Uterine smooth muscle cell (primary cell): ENCODE measurements at places on chromosomes 1 and 21. TPM values are rescaled to one million over a fixed set of nuclear protein-coding genes. Genes with fewer than 3 reads are reported as not detected.

FCRL5 gene
- not detected in 2 replicates for total RNA-seq

TNNT2 gene
- 0.11 TPM in 1 of 2 replicates, not detected in the other for total RNA-seq

NID1 gene
- 94.4 and 113 TPM in 2 replicates for total RNA-seq

FCER1G gene
- not detected in 2 replicates for total RNA-seq

KLF17 gene
- total RNA-seq, result under 0.01 TPM in 2 replicates

FAM72D gene
- 1.00 and 2.0 TPM in 2 replicates for total RNA-seq

FCRL1 gene
- total RNA-seq, result not detected in 2 replicates

GJA8 gene
- not detected in 2 replicates for total RNA-seq

OR2T33 gene
- total RNA-seq, result not detected in 2 replicates

ITGB2 gene
- total RNA-seq, result not detected in 2 replicates

NPPA gene
- total RNA-seq, result not detected in 2 replicates

TFF3 gene
- total RNA-seq, result not detected in 2 replicates

TNFRSF1B gene
- 8.2 and 18.3 TPM in 2 replicates for total RNA-seq
